ENCODE measurements at places on chromosomes 12 and 14.

DNA sequence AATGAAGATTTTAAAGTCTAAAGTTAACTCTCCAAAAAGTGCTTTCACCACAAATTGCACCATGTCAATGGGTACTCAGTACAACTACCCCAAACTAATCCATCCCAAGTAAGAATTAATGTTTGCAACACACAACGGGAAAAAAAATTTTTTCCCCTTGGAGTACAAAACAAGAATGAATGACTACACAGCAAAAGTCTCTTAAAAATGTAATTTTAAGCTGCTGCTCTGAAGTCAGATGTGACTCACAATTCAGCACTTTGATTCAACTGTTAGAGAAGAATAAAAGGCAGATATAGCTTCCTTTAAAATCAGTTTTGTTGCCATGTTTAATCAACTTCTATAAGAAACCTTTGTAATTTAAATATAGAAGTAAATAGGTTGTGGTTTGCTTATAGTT, 42.5 kb upstream of the VPS33A start:
- no peak for DNase-seq

DNA sequence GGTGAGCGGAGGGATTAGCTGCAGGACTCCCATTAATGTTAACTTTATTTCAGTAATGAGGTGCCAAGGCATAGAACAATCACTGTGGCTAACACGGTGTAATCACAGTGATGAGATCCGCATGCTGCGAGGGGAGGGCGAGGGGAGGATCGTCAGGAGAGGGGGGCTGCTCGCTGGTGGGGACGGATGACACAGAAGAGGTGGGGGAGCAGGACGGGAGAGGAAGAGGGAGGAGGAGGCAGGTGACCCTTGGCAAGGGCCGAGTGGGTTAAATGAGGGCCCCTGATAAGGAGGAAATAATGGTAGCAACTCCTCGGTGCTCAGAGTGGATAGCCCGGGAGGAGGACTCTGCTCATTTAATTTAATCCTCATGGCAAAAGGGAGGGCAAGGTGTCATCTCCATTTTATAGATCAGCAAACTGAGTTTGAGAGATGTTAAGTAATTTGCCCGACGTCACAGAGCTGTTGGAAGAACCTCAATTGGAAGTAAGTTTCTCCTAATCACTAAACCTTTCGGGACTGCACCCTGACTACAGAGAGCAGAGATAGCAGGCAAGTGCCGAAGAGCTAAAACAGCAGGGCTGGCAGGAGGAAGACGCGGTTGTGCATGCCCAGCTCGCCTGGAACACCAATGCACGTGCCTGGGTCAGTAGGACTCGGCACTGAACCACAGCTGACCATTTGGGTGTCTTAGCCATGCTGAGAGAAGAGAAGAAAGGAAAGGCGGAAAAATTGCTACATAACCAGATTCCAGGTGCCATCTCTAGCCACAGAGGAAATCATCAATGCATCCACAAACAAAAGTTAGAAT, 43.0 kb downstream of the SPRING1 start:
- DNase-seq: no peak

DNA sequence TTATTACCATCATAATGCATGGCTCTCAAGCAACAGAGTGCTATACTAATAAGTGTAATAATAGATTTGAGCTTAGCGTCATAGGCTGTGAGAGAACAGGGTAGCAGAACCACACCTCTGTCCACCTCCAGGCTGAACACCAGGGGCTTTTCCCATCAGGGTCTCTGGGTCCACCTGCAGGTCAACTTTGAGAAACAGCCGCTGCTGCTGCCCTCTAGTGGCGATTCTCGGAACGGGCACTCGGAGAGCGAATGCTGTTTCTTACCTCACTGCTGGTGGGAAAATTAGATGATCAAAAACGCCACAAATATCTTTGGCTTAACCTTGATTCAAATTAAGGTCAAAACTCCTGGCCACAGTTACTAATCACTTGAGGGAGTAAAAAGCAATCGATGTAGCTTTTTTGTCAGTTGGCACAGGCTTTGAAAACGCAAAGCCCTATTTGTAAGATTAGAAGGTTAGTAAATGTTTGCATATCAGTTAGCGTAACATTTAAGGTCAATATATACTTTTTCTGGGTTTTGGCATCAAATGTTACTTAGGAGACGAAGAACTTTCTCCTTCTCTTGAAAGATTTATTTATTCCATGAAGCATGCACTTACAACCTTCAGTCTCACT, 127.9 kb upstream of the TMEM132D start:
- DNase-seq: peak; percentile 49

DNA sequence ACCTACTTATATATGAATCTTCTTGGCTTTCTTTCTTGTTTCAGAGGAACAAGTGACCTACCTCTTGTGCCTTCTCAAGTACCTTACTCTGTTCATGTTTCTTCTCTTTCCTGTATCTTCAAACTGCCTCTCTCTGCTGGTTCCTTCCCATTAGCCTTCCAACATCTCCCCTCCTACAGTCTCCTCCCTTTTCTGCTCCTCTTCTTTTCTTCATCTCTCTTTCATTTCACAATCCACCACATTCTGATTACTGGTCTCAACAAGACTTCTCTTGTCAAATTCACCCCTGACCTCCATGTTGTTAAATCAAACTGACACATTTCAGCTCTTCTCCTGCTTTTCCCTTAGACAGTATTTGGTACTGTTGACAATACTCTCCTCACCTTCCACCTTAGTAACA, 95.6 kb downstream of the BRMS1L start:
- no peak for DNase-seq

GRCh38 chr14:74242780-74243042, 3.5 kb downstream of the VSX2 start:
- DNase-seq: no peak
